AG10803 (cell line): ENCODE measurements at places on chromosomes 11 and 22.
A peak's percentile ranks its signal among the peaks of the same experiment; 100 is the strongest.

- no peak for DNase-seq
Measured at GRCh38 chr11:121067026-121067425, 34.0 kb upstream of the TECTA start.

- no peak for DNase-seq
Measured at GRCh38 chr22:47417699-47418098, 655.2 kb downstream of the TBC1D22A start.

DNA sequence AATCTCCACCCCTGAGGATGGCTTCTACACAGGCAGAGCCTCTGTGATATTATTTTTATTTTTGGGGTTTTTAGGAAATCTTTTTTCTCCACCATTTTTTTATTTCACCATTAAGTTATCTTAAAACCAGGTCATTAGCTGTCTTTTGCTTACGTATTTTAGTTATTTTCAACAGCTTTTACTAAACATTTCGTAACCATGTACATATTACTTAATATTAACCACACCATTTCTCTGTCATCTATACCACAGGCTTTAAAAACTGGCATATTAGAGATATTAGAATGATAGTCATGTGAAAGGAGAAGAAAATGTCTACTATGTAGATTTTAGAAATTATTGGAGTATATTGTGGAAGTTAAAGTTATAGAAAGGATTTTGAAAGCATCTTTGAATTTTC lies 37.4 kb downstream of the YAP1 start:
- no peak for DNase-seq

GRCh38 chr11:10587995-10588394 lies 19.5 kb upstream of the LYVE1 start:
- no peak for DNase-seq

- no peak for DNase-seq
Measured at GRCh38 chr11:133343951-133344350, 188.3 kb downstream of the OPCML start.

GRCh38 chr11:127600674-127601073 lies 600.1 kb upstream of the KIRREL3 start:
- DNase-seq, result no peak

- DNase-seq, result peak; percentile 78
Measured at GRCh38 chr22:38718414-38718813, 12.7 kb downstream of the GTPBP1 start.

DNA sequence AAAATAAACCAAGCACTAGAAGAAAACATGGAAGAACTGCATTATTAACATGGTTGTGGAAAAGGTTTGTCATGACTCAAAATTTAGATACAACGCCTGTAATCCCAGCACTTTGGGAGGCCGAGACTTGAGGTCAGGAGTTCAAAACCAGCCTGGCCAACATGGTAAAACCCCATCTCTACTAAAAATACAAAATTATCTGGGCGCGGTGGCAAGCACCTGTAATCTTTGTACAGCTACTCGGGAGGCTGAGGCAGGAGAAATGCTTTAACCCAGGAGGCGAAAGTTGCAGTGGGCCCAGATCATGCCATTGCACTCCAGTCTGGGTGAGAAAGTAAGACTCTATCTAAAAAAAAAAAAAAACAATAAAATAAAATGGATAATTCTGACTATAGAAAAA lies 23.7 kb downstream of the GNB1L start:
- DNase-seq, result no peak

DNA sequence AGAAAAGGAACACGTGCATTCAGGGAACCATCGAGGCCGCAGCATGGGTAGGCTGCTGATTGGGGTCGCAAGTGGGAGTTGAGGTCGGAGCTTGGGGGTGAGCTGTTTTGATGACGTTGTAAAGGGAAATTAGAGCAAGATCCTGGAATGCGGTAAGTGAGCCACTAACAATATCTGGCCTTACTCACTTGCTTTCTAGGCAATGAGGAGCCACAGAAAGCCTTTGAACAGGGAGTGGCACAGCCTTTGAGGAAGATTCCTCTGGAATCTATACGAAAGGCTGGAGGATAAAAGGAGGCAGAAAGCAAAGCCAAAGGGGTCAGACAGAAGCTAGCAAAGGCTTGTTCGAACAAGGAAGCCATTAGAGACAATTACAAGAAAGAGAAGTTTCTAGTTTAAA lies 197.5 kb downstream of the LARGE1 start:
- no peak for DNase-seq

GRCh38 chr11:20611445-20611844 lies 12.0 kb downstream of the SLC6A5 start:
- no peak for DNase-seq

DNA sequence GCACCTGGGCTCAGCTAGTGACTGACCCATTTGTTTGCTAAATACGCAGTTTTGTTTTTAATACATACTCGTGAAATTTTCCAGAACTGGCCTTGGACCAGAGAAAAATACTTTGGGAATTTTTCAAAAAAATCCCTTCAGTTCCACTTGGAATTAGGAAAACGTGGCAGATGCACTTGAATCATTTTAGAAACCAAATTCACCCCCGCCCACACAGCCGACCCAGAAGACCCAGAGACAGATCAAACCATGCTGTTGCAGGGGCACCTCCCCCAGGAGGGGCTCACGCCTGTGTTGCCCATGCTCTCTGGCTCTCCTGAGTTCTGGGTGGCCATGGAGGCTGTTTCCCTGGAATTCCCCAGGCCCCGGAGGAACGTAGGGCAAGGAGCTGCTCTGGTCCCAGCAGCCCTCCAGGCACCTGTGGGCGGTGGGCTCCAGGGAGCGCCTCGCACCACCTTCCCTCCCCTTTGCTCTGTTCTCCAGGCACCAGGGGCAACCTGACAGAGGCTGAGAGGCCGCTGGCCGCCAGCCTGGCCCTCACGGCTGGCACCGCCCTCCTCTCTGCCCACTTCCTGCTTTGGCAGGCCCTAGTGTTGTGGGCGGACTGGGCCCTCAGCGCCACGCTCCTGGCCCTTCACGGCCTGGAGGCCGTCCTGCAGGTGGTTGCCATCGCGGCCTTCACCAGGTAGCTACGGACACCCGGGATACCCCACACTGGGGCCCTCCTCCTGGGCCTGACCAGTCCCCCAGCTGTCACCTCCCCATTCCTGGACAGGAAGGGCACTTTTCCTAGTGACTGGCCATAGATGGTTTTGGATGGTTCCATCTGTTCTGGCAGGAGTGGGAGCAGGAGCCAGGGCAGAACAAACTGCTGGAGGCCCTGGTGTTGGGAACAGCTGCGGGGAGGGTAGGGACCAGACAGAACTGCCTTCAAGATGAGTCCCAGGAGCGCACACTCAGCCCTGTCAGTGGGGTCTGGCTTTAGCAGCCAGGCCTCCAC lies 3.3 kb upstream of the EPS8L2 start:
- DNase-seq, result no peak

DNA sequence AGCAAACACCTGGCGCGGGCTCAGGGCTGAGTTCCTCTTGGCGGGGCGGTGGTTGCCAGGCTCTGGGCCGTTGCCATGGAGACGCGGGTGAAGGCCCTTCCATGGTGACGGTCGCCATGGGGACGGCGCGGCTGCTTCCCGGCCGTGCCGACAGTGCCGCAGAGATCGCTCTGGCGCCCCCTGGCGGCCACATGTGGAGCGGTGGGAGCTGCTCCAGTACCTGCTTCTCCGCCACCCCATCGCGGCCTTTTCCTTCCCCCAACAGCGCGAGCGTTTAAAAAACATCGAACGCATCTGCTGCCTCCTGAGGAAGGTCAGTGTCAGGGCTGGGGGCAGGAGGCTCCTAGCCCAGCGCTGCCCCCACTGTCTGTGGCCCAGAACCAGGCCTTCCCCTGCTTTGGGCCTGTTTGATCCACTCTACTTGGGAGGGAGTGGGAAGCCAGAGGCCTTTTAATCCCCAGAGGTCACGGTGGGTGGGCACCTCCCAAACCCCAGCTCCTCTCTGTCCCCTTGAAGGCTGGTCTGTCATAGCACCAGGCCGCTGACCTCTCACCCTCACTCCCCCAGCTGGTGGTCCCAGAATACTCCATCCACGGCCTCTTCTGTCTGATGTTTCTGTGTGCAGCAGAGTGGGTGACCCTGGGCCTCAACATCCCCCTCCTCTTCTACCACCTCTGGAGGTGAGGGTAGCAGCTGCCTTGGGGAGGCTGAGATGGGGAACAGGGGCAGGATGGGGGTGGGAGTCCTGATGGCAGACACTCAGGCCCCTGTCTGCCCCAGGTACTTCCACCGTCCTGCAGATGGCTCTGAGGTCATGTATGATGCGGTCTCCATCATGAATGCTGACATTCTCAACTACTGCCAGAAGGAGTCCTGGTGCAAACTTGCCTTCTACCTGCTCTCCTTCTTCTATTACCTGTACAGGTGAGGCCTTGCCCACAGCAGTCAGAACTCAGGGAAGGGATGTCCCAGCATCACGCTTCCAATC lies 4.8 kb downstream of the CNIH2 start:
- peak; percentile 92 for DNase-seq

- DNase-seq, result peak; percentile 21
Measured at GRCh38 chr11:17164361-17165246, 43.2 kb downstream of the PIK3C2A start.

- DNase-seq, result peak; percentile 93
Measured at GRCh38 chr22:31602259-31602952, 59.6 kb downstream of the PISD start.

DNA sequence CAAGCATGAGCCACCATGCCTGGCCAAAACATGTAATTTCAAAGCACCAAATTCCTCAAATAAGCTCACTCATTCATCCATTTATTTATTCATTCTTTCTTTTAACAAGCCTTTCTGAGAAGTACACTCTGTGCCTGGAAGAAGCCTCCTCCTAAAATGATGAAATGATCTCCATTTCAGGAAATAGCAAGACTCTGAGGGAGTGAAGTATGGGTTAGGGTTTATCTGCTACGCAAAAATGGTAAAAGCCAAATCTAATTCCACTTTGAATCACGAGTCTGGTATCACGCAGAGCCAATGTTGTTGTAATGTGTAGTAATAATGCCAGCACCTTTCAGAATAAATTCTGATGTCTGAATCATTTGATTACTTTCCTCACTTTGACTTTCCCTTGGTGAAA lies 1041.8 kb downstream of the LRRC4C start:
- DNase-seq, result no peak

GRCh38 chr22:28702891-28703290 lies 23.3 kb upstream of the TTC28 start:
- DNase-seq, result no peak

GRCh38 chr22:37284805-37285355 lies 2.6 kb downstream of the CYTH4 start:
- no peak for DNase-seq

GRCh38 chr11:3156282-3156660 lies 8.8 kb downstream of the OSBPL5 start:
- DNase-seq, result peak; percentile 54

GRCh38 chr11:68186061-68186460 lies 27.0 kb downstream of the KMT5B start:
- no peak for DNase-seq

GRCh38 chr11:111448831-111449557 lies 63.2 kb downstream of the BTG4 start:
- DNase-seq, result no peak

DNA sequence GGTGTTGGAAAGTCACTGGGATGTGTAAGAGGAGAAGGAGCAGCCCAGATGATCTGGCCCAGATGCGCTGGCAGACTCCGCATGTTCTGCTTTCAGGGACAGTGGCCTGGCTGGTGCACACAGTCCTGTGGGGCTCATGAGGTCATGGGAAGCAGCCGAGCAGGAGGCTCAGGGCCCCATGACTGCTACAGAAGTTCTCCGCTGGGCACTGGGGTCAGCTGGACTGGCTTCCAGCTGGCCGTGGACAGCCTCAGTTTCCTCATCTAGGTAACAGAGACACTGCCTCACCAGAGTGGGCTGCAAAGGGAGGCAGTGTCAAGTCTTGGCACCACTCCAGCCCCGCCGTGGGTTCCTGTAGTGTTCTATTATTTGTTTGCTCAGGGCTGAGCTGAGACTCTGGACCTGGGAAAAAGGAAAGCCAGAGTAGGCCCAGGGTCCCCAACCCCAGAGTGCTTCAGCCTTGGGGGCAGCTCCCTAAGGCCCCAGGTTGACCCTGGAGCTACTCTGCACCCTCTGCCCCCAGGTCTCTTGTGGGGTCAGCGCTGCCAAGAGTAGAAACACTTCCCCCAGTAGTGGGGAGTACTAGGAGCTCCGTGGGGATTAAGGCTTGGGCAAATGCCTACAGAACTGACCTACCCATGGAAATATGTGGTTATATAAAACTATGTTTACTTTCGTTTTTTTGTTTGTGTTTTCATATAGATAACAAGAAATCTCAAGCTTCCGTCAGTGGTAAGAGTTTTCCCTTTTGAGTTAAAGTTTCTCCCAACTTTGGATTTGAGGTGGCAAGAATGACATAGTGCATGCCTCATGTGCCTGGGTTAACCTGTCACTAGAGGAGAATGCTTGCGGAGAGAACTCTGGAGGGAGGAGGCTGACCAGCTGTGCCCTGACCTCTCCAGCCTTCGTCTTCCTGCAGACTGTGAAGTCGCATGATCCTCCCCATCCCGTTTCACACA lies 45.3 kb downstream of the MED15 start:
- peak; percentile 84 for DNase-seq

- peak; percentile 69 for DNase-seq
Measured at GRCh38 chr22:31950226-31950625, 5.9 kb downstream of the YWHAH start.

- no peak for DNase-seq
Measured at GRCh38 chr22:17970201-17970708, 54.1 kb downstream of the MICAL3 start.

- DNase-seq, result no peak
Measured at GRCh38 chr11:119691020-119691666, 37.9 kb downstream of the NECTIN1 start.

DNA sequence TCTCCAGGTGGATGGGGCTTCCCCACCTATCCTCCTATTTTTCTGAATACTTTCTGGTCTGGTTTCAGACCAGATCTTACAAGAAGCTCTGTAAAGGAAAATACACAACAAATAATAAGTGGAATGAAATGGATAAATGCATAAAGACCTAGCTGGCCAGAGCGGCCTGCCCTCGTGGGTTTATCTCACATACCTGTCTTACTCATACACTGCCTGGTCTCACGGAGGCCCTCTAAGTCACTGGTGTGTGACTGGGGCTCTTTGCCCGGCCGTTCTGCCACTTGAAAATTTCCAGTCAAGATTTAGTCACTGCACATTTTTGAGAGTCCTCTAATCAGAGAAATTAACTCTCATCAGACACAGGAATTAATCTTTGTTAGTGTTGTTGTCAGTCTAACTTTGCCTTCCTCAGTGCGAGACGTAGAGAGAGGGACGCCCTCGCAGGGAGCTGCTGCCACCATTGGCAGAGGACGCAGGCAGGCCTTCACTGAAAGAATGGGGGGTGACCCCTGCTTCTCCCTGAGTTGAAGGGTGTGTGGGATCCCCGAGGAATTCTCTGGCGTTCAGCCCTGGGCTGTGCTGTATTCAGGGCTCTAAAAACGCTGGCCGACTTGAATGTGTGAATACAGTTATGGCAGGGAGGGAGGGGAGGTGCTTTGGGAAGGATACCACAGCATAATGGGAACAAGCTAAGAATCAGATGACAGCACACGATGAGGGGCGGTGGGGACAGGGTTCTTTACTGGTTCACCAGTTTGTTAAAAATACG lies 46.3 kb upstream of the CADM1 start:
- no peak for DNase-seq

- DNase-seq, result peak; percentile 76
Measured at GRCh38 chr22:42930810-42931420, 73.8 kb upstream of the ARFGAP3 start.
